ENCODE measurements at places on chromosomes 11 and 22. TPM values are rescaled to one million over a fixed set of nuclear protein-coding genes. Genes with fewer than 3 reads are reported as not detected.

DNA sequence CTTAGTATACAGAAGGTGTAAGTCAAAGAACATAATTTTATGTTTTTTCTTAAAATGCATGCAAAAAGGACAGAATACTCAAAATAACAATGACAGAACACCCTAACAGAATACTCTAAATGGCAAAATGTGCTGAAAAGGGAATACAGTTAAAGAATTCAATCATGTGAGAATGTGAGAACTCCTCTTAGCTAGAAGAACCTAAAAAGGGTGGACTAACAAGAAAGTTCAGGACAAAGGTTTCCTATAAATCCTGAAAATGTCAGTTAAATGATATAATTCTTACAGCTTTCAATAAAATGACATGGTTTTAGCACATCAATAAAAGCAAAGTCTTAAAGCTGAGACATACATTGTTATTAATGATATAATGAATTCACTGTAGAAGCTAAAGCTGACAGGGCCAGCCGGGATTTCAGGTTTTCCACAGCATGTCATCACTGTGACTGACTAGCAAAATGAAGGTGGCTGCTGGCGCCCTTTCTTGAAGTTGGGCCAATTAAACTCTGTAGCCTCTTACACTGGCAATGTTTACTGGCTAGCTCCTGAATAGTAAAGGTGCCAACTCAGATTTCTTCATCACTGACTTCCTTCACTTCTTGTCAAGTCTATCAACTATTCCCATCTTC, 244.4 kb downstream of the TTC28 start:
- no peak for DNase-seq
- no peak overlapping the region for H3K27ac ChIP-seq
- H3K4me3 ChIP-seq: no peak overlapping the region
- H3K36me3 ChIP-seq: no peaks in the 10 kb centered on the region
- no peaks in the 10 kb centered on the region for H3K4me1 ChIP-seq

DNA sequence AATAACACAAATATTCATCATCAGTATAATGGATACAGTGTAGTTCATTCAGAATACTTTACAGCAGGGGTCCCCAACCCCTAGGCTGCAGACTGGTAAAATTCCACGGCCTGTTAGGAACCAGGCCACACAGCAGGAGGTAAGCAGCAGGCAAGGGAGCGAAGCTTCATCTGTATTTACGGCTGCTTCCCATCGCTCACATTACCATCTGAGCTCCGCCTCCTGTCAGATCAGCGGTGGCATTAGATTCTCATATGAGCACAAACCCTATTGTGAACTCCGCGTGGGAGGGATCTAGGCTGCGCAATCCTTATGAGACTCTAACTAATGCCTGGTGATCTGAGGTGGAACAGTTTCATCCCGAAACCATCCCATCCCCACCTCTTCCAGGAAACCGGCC, 125.1 kb downstream of the SERGEF start:
- no peak overlapping the region for H3K27ac ChIP-seq
- DNase-seq: no peak
- no peaks in the 10 kb centered on the region for H3K27me3 ChIP-seq
- no peak overlapping the region for H3K4me3 ChIP-seq
- H3K4me1 ChIP-seq: no peaks in the 10 kb centered on the region
- peaks cover 3% of the 10 kb centered on the region for H3K36me3 ChIP-seq

- peaks cover 6% of the 10 kb centered on the region for H3K4me1 ChIP-seq
- DNase-seq: no peak
- H3K27ac ChIP-seq: no peak overlapping the region
Observed at GRCh38 chr22:22843848-22844247, 43.8 kb upstream of the IGLL5 start.

- no peaks in the 10 kb centered on the region for H3K27me3 ChIP-seq
- no peak overlapping the region for H3K4me3 ChIP-seq
Observed at GRCh38 chr11:11857769-11858168, 16.0 kb downstream of the USP47 start.

GRCh38 chr11:33405834-33406602, 148.8 kb downstream of the HIPK3 start:
- peaks cover 9% of the 10 kb centered on the region for H3K27me3 ChIP-seq
- H3K4me1 ChIP-seq: no peaks in the 10 kb centered on the region
- no peaks in the 10 kb centered on the region for H3K36me3 ChIP-seq
- no peak overlapping the region for H3K4me3 ChIP-seq
- no peak overlapping the region for H3K27ac ChIP-seq
- no peak for DNase-seq

Gene MDK
- 7.4 TPM for total RNA-seq

Gene TUB
- total RNA-seq: not detected

Gene ZNF215
- 1.6 TPM for total RNA-seq

Gene ACR
- not detected for total RNA-seq
